Fibroblast of the aortic adventitia (primary cell): ENCODE measurements at places on chromosomes 16 and 17.
A peak's percentile ranks its signal among the peaks of the same experiment; 100 is the strongest.

DNA sequence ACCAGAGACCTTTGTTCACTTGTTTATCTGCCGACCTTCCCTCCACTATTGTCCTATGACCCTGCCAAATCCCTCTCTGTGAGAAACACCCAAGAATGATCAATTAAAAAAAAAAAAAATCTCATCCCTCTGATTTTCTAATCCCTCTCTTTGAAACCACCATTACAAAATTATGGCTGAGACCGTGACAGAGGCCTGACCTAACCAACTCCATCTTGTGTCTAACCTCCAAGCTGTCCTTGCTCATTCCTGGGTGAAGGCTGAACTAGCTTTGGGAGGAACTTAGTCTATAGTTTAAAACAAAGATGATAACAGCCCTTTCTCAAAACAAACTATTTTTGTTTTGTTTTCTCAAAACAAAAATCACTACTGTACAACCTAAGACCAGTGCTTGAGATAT, 474.5 kb downstream of the TMEM114 start:
- DNase-seq, result no peak

DNA sequence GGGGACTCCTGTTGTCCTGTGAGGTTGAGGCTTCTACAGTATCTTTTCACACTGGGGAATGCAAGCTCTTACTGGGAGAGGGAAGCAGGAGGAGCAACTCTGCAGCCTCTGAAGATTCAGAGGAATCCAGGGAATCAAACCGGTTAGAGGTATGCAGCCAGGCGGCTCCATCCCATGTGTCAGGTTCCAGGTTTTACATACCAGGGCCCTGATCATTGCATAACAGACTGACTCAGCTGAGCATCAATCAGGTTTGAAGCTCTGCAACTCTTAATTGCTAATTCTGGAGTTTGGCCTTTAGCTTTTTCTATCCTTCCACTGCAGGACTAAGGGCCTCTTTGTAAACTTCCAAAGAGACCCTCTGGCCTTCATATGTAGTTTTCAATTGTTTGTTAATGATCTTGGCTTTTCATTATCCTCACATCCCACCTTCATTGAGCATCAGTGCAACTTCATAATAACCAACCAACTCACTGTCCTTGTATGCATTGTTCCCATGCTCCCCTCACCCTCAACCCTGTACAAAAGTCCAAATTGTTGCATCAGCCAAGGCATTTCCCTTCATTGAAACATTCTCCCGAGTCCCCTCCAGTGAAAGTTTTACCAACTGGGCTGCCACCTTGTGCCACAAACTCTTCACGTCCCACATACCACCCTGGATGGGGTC, 59.7 kb upstream of the DHX40 start:
- DNase-seq, result peak; percentile 12

DNA sequence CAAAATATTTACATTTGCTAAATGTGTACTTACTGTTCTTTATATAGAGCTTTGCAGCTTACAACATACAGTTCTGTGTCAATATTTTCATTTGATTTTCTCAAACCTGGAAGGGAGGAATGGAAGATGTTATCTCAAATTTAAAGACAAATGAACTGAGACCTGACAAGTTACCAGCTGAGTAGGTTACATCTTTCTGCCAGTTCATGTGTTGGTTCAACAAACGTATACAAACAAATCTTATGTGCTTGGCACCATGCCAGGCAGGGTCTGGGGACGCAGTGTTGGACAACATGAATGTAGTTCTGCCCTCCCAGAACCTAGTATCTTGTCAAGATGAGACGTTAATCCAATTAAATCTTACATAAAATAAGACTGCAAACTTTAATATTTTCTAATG, 507.5 kb upstream of the HSBP1 start:
- no peak for DNase-seq

DNA sequence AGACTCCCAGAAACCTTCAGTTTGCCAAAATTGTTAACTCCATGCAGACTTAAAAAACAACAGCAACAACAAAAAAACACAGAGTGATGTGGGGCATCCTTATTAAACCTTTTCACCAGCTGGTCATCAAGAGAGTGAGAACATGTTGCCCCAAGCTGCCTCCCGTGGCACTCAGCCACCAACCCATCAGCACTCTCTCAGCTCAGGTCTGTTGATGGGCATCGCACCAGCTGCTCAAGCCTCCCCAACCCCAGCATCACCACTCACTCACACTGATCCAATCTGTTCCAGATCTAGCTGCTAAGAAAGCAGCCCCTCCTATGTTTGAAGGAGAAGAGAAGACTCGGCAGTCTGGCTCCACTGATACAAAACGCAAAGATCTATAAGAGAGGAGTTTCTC, 46.8 kb downstream of the SLC39A11 start:
- DNase-seq, result no peak

GRCh38 chr16:78920621-78921020, 679.9 kb downstream of the MAF start:
- no peak for DNase-seq

GRCh38 chr16:80804526-80805383, at the start of gene CDYL2:
Gene CDYL2 (minus strand): TSS chr16:80804598. CDS start chr16:80804173, 425 bp downstream.
- DNase-seq, result no peak

GRCh38 chr16:76346210-76346609, 69.0 kb downstream of the CNTNAP4 start:
- DNase-seq, result peak; percentile 1

GRCh38 chr17:76036497-76037261, 9.6 kb upstream of the EVPL start:
- DNase-seq, result peak; percentile 15

DNA sequence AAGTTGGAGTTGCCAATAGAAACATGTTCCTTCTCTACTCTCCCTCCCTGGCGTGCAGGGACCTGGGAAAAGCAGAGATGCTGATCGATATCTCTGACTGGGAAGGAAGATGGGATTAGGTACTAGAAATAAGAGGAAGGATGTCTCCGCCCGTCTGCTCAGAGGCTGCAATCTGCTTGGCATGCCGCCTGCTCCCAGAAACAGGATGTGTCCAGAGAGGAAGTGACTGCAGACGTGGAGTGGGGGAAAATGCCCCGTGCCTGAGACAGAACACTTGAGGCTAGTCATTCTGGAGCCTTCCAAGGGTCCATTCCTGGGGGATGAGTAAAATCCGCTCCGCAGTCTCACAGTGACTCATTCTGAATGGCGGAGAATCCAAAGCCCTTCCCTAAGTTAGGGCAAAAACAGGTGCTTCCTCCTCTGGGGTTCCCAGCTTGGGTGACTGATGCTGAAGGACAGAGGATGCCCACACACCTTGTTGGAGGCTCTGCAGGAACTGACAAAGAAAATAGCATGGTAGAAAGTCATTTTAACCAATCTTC, 45.0 kb upstream of the SMURF2 start:
- DNase-seq, result peak; percentile 99

- DNase-seq, result no peak
Observed at GRCh38 chr17:40041196-40041595, 13.0 kb downstream of the MED24 start.

GRCh38 chr17:43697937-43698336, 36.2 kb upstream of the MEOX1 start:
- DNase-seq, result no peak

DNA sequence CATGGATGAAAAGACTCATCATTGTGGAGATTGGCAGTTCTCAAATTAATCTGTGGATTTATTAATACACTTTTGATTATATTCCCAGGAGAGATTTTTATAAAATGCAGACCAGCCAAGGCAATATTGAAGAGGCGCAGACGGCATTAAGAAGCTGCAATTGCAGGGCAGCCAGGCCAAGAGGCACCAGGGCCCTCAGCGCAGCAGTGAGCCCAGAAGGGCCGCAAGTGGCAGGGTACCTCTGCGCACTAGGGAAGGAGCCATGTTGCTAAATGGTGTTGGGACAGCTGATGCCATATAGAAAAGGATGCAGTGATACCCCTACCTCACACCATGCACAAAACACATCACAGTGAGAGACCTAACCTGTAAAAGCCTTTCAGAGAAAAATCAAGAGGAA, 36.6 kb upstream of the CHMP6 start:
- DNase-seq, result no peak

- DNase-seq, result no peak
Observed at GRCh38 chr17:31917065-31917529, 15.6 kb upstream of the UTP6 start.

GRCh38 chr17:27206447-27206846, 87.5 kb upstream of the WSB1 start:
- DNase-seq, result no peak

GRCh38 chr16:4954714-4955113, 3.4 kb upstream of the SEC14L5 start:
- DNase-seq, result no peak

GRCh38 chr17:66364990-66365490, 62.6 kb downstream of the PRKCA start:
- DNase-seq, result no peak

GRCh38 chr17:18859256-18859655, 1.3 kb downstream of the PRPSAP2 start:
- peak; percentile 81 for DNase-seq

GRCh38 chr17:74746376-74746775, 2.1 kb upstream of the NHERF1 start:
- DNase-seq, result no peak

- DNase-seq, result no peak
Observed at GRCh38 chr16:23950291-23950894, 114.6 kb downstream of the PRKCB start.

GRCh38 chr16:81448154-81449131, 3.8 kb downstream of the CMIP start:
- DNase-seq, result no peak

GRCh38 chr17:6514371-6514770, 42.0 kb downstream of the PITPNM3 start:
- no peak for DNase-seq

GRCh38 chr17:4187076-4187475, 44.1 kb downstream of the CYB5D2 start:
- no peak for DNase-seq

GRCh38 chr17:75094871-75095399, 7.2 kb downstream of the SLC16A5 start:
- DNase-seq, result no peak
